SHP77 treated with DMSO at 0.1 percent for 48 hours (cell line): ENCODE measurements at places on chromosomes 11 and 22.

- DNase-seq, result no peak
Measured at GRCh38 chr11:15665368-15665871, 550.7 kb downstream of the INSC start.

DNA sequence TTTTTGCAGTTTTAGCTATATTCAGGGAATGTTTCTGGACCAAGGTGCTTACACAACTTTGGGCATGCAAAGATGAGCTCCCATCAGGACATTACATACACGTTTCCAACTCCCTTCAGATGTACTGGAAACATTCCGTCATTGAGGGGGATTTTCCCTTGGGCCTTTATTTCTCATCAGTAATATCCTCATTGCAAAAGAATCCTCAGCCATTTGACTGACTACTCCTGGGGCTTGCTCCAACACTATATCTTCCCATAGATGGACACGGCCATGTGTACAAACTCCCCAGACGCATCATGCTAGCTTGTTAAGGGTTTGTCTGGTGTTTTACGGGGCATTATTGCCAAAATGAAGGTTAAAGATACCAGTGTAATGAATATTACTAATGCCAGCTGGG lies 59.3 kb upstream of the NUP160 start:
- no peak for DNase-seq

DNA sequence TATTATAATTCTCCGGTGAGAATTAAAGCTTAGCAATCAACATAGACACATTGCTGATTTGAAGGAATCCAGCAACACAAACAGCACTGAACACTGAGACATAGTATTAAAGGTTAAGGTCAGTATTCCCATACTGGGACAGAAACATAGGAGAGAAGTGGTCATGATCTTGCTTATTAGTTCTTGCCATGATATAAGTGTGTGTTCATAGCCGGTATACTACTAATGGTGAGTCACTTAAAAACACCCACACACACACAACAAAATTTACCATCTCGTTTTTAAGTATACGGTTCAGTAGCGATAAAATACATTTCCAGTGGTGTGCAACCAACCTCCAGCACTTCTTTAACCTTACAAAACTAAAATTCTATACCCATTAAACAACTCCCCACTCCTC lies 96.3 kb downstream of the C11orf65 start:
- no peak for DNase-seq

- DNase-seq, result no peak
Measured at GRCh38 chr11:117786135-117786870, 10.7 kb downstream of the DSCAML1 start.

GRCh38 chr22:44753189-44754042 lies 1.0 kb downstream of the ARHGAP8 start:
- DNase-seq, result no peak

DNA sequence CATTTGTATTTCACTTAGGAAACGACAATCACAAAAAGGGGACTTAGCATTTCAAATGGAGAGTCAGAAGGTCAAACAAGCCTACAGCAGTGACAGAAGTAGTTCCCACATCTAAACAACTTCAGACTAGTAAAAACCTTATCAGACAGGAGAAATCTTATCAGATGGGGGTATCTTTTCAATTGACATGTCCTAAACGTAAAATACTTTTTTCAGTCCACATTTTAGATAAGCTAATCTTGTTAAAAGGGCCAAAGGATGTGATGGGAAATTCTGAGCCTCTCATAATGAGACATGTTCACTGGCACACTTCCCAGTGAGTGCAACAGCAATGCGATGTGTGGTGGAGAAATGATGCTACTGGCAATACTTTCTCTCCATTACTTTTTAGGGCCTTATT lies 2.4 kb downstream of the MAPK1 start:
- no peak for DNase-seq

DNA sequence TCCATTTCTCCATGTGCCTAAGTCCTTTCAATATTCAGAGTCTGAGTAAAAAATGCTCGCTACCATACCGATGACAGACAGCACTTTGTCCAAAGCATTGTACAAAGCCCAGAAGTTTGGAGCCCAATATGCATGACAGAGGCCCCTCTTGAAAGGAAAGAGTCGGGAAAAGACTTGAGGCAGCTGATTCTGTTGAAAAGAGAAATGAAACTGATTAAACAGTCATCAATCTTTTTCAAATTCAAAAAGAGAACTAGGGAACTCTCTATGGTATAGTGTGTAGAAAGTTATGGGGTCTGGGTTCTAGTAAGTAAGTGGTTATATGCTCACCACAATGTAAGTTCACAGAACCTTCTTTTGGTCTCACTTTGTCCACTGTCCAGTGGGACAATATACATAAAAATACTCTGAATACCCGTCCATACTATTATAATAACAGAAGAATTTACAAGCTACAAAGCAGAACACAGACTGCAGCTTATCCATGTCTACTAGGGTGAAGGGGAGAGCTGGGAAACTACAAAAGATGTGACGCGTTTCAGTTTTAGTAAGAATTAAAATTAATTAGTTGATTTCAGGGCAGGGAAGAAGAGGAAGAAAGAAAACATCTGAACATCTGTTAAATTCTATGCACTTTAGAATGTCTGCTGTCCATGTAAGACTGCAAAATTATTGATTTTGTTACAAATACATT lies 26.7 kb downstream of the ALG8 start:
- no peak for DNase-seq

DNA sequence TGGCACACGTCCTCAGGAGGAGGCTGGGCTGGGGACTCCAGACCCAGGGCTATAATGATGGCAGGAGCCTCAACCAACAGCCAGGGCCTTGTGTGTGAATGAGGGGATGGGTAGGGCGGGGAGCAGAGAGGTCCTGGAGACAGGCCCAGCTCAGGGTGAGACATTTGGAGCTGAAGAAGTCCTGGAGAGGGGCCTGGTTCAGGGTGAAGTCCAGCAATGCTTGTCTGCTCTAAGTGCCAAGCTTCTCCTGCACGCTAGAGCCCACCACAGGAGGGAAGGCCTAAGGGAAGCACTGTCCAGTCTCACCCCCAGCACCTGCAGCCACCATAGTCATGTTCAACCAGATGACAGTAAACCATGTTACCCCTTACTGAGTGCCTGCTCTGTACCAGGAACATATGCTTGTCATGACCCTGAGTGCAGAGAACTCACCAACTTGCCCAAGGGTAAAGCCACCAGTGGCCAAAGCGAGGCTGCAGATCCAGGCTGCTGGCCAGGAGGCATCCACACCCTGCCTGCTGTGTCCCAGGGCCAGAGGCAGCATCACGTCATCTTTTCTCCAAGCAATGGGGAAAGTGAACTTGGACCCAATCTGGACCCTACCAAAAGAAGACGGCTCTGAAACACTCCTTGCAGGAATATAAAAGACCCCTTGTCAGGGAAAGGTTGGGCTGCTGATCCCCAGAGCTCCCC lies 24.0 kb downstream of the LMO1 start:
- no peak for DNase-seq

GRCh38 chr11:128854841-128855240 lies 12.3 kb downstream of the KCNJ1 start:
- no peak for DNase-seq

DNA sequence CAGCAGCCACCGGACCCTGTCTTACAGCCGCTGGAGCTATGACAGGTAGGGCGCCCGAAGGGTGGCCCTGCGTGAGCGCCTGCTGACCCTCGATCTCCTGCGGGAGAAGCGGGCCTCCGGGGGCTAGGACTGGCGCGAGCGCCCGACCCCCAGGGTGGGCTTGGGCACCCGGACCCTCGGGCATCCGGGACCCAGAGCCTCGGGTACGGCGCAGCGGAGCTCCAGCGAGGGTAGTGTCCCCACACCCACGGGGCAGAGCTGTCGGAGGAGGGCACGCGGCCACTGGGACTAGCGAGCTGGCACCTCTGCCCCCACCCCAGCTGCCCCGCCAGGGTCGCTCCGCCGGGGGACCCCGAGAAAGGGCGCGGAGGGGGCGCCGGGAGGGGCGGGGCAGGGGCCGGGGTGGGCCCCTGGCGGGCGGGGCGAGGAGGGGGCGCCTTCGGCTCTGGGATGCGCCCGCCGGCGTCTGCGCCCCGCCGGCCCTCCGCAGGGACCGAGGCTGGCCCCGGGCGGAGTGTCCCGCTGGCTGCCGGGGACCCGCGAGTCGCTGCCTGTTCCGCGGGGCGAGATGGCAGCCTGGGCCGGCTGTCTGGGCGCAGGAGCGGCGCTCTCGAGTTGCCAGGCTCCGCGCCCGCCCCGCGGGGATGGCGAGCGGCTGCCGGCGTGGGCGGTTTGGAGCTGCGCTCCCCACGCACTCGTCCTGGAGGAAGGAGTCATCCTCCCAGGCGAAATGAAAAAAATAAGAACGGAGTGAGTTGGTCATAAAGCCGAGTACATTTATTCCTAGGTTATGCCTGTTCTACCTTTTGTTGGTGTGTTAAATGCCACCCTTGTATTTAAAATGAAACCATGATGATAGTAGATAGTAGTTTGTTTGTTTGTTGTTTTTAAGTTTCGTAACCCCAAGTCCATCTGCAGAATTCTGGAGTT lies 32.4 kb downstream of the EIF3F start:
- DNase-seq, result no peak

GRCh38 chr11:60918251-60918938 lies 4.4 kb downstream of the TMEM109 start:
- no peak for DNase-seq
